Metanephros (tissue), 2 donors: ENCODE measurements at places on chromosomes 3 and 15. TPM values are rescaled to one million over a fixed set of nuclear protein-coding genes. Genes with fewer than 3 reads are reported as not detected.

Gene LPP
- total RNA-seq, result 98.2 TPM

Gene ONECUT1
- total RNA-seq, result not detected

Gene GAP43
- total RNA-seq, result 1.1 TPM

Gene COL6A5
- 0.06 TPM for total RNA-seq

Gene BDH1
- total RNA-seq, result 32.3 TPM

Gene DIS3L
- total RNA-seq, result 36.6 TPM

Gene DUOXA2
- not detected for total RNA-seq

Gene TRH
- total RNA-seq, result 0.35 TPM
